ENCODE measurements at places on chromosomes 6 and 20. TPM values are rescaled to one million over a fixed set of nuclear protein-coding genes. Genes with fewer than 3 reads are reported as not detected.

Gene FAM83D
- 62.6 TPM for total RNA-seq

Gene FAM83B
- total RNA-seq, result 6.4 TPM

Gene CST4
- total RNA-seq, result not detected

Gene PACRG
- not detected for total RNA-seq

Gene DUSP22
- 32.4 TPM for total RNA-seq

- DNase-seq, result no peak
Observed at GRCh38 chr6:41963371-41963770, 21.8 kb upstream of the CCND3 start.

GRCh38 chr6:40169878-40170277, 235.6 kb upstream of the MOCS1 start:
- no peak for DNase-seq

GRCh38 chr6:98581705-98582104, 252.7 kb upstream of the POU3F2 start:
- no peak for DNase-seq

DNA sequence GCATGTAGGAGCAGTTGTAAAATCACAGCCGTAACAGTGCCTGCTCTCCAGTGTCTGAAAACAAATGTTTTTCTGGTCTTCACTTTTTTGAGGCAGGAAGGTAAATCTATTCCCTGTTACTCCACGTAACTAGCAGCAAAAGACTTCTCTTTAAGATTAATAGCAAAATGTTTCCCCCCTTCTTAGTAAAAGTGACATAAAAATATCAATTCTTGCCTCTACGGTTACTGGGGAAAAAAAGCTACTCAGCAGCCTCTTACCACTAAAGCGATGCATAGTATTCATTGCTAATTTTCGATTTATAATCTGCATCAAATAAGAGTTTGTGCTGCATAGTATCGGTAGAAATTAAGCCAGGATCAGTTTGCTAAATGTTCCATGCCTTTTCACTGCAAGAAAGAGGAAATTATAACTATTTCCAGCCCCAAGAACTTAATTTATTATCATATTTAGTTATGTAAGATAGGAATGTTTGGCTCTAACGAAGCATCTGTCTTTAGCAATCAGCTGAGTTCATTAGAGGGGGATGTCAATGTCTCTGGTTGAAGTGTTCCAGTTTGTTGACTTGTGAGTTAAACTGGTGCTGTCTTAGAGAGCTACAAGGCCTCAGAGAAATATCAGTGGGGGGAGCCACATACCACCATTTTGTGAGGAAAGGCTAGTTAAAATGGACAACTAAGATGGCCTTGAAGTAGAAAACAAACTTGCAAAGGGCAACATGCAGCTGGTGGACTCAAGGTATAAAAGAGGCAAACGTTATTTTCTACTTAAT, 617 bp upstream of the TSPYL1 start:
- DNase-seq, result no peak

GRCh38 chr20:48820649-48820973, 7.2 kb downstream of the PREX1 start:
- no peak for DNase-seq

- no peak for DNase-seq
Observed at GRCh38 chr20:48681201-48681872, 146.5 kb downstream of the PREX1 start.

GRCh38 chr20:13037727-13038126, 29.0 kb downstream of the SPTLC3 start:
- no peak for DNase-seq

GRCh38 chr6:18510644-18511033, 123.5 kb downstream of the RNF144B start:
- no peak for DNase-seq

DNA sequence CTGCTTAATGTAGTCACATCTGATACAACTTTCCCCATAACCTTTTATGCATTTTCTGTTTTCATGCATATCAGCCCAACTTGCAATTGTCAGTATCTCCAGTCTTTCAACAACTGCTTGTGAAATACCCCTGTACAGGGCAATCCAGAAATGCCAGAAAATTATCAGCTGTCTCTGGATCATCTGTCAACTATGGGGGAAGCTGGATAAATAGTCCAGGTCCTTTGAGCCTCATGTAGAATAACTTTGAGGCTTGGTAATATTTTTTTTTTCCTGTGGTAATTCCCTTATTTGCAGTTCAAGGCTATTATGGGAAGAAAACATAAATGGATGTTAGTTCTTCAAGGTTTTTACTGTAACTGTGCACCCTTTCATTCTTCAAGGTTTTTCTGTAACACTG, 6.2 kb downstream of the DEFB125 start:
- DNase-seq, result no peak

GRCh38 chr6:90480666-90481065, 106.2 kb downstream of the MAP3K7 start:
- DNase-seq, result no peak
